ELF-1 (cell line): ENCODE measurements at places on chromosomes 5 and 9.

DNA sequence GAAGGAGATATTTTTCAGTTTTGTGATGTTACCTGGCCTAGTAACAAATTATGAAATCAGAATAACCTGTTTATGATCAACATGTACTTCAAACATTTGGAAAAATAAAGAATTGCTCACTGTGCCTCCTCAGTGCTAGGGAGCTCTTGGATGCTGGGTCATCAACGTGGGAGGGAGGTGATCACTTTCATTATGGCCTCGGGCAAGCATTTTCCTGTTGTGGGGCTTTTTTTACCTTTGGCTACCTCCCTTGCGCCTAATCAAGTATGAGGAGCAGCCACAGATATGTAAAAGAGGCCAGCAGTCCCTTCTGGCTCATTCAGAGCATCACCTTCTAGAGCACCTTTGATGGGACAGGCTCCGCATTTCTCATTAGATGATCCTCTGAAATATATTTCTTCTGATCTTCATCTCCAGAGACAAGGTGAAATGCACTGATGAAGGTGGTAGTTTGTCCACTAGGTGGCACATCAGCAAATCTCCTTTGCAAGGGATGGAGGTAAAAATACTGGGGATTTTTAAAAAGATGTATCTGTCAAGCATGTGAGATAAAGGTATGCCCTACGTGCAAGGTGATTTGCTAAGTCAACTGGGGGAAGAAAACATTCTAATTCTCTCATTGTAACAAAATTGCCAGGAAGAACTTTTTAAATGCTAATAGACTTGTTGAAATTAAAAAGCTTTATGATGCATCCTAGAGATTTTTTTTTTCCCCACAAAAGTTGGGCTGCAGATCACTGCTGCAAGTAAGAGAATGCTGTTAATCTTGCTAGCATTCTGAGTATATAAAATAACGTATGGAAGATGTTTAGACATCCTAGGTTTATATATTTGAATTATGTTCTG lies 218.2 kb downstream of the MAST4 start:
- peak; percentile 63 for DNase-seq

- DNase-seq, result no peak
These were observed 15.2 kb upstream of the OSMR start for GRCh38 chr5:38830521-38831051.

DNA sequence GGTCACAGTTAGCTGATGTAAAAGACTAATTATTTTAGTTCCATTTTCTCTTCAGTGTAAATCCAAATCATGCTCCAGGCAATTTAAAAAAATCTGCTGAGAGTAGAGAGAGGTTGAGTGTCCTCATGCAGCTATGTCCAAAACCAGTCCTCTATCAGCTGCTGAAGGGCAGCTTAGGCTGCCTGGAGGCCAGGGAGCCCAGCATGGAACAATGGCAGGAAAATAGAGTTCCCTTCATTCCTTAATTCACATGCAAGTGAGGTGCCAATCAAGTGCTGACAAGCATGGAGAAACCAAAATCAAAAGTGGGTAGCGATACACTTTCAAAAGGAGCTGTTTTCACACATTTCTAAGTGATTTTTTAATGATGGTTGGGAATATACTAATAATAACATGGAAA lies 78.3 kb upstream of the POU5F2 start:
- peak; percentile 81 for DNase-seq

GRCh38 chr9:87803623-87804345 lies 77.9 kb downstream of the CTSL start:
- no peak for DNase-seq

- peak; percentile 18 for DNase-seq
These were observed 13.2 kb upstream of the FAM120AOS start for GRCh38 chr9:93466416-93467061.

DNA sequence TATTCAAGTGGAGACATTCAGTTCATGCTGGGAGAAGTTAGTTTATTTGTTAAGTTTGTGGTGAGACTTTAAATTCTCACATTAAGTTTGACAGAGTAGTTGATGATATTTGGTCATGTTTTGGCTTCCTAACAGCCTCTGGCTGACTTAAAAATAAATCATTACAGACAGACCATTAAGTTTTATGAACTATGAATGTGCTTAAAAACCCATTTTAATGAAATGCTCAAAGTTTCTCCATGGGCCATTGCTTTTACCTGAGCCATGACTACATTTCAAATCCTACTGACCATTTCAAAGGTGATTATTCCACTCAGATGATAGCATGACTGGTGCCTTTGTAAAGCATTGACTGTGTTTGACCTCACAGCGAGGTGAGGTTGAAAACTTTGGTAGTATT lies 192.7 kb downstream of the LRRC70 start:
- no peak for DNase-seq

DNA sequence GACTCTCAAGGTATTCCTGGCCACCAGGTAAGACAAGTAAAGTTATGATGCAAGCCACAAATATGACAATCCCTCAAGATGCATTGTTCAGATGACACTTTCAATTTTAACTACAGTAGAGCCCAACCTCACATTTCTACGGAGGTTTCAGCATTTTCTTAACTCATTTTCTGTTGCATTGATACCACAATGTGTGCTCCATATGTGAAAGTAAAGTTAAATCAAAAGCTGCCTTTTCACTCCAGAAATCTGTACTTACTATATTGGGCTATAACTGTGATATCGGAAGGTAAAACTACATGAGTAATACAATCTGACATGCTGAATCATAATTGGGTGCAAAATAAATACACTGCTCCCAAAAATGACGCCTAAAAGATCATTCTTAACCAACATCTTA lies 333.6 kb upstream of the MEF2C start:
- DNase-seq, result no peak

GRCh38 chr5:129460672-129460935 lies 506 bp downstream of the ADAMTS19 start:
- no peak for DNase-seq

DNA sequence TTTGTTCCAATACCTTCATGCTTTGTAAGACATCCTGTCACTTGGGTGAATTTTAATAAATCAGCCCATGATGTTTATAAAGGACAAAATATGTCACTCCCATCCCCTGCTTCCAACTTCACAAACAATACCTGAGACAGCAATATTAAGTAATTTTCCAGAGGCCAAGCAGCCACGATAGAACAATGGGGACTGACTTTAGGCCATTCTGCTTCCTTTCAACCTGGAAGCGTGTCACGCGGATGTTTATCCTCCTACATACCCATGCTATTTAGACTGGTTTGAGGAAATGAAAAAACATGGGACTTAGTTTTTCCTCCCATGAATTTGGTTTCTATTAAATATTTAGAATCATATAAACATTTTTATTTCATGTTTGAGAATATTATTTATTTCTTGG lies 82.9 kb downstream of the GRAMD2B start:
- no peak for DNase-seq

GRCh38 chr9:83299571-83299970 lies 236.6 kb upstream of the RASEF start:
- DNase-seq, result no peak

GRCh38 chr5:30099634-30100033 lies 1093.9 kb upstream of the CDH6 start:
- DNase-seq, result no peak

GRCh38 chr9:98207606-98208005 lies 15.2 kb upstream of the CORO2A start:
- DNase-seq, result no peak

GRCh38 chr5:124628721-124629596 lies 117.5 kb downstream of the ZNF608 start:
- DNase-seq, result peak; percentile 93

DNA sequence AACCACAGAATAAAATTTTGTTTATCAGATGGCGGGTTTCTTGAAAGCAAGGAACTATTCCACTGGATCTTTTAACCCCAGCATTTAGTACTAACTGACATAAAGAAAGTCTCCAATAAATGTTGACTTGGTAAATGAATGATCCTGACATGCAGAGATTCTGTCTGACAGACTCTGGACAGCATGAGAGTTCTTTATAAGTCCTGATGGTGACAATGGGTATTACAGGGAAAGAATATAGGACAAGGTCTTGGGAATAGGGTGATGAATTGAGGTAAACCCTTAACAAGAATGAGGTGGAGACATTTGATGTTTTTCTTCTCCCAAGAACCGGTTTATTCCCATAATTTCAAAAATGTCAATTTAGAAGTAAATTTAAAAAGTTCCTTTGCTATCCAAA lies 453.9 kb downstream of the TUSC1 start:
- DNase-seq, result no peak

- DNase-seq, result no peak
These were observed 247.3 kb downstream of the PSAT1 start for GRCh38 chr9:78544230-78544629.

DNA sequence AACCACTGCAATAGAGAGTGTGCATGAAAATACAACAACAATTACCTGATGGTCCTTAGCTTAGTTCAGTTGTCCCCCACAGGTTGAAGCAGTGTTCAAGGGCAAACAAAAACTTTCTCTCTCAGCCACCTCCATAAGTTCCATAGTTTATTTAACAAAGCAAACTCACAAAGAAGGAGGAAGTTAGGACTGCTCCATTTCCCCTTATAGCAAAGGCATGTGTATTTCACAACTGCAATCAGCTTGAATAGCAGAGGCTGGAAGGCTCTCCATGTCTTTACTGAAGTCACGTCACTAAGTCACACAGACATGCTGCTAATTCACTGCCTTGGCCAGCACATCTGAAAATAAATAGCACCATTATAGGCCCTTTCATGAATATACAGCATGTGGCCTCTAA lies 43.3 kb downstream of the DOCK8 start:
- DNase-seq, result no peak

DNA sequence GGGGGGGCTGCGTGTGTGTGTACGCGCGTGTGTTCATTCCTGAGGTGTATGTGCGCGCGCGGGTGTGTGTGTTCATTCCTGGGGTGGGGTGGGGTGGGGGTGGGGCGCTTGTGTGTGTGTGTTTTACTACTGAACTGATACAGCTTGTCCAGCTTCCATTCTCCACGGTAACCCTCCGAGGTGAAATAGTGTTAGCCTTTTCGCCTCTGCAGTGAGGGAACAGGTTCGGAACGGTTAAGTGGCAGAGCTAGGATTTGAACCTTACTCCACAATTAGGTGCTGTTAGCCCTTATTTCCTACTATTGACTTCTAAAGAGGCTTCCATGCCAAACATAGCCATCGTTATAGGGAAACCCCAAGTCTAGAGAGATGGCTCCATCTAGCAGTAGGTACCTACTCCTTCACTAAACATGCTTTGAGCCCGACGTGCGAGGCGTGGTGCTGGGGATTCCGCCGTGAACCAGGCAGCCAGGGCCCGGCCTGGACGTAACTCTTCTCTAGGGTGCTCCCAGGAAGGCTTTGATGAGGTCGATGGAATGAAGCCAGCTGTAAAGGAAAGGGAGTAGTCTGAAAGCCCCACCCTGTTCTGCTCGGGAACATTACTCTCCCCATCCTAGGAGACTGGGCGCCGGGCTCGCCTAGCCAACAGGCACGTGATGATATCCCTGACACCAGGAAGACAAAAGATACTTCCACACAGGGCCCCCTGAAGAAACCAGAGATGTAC lies 782 bp upstream of the SKP1 start:
- peak; percentile 42 for DNase-seq

GRCh38 chr5:68641211-68641610 lies 425.7 kb downstream of the PIK3R1 start:
- DNase-seq, result no peak

GRCh38 chr9:108911820-108912219 lies 22.1 kb downstream of the ELP1 start:
- DNase-seq, result no peak

DNA sequence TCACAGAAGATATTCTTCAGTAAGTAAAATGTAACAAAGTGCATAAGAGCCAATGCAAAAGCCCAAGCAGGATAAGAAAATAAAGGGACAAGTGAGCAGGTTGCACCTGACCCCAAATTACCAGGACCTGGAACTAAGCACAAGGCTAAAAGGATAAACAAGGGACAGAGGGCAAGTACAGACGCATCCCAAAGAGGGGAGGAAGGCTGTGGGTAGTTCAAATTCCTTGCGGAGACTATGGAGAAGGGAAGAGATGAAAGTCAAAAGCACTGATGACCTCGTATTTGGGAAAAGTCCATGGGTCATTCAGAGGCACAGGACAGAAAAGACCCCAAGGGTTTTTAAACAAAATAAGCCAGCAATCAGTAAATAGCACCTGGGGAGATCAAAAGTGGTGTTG lies 11.8 kb downstream of the ELAVL2 start:
- DNase-seq, result no peak

- DNase-seq, result no peak
These were observed 320.8 kb downstream of the CCDC171 start for GRCh38 chr9:15873573-15874177.
